ENCODE measurements at places on chromosomes 13 and 19.

- no peak for DNase-seq
These were observed 3.1 kb upstream of the SDHAF1 start for GRCh38 chr19:35991731-35992450.

DNA sequence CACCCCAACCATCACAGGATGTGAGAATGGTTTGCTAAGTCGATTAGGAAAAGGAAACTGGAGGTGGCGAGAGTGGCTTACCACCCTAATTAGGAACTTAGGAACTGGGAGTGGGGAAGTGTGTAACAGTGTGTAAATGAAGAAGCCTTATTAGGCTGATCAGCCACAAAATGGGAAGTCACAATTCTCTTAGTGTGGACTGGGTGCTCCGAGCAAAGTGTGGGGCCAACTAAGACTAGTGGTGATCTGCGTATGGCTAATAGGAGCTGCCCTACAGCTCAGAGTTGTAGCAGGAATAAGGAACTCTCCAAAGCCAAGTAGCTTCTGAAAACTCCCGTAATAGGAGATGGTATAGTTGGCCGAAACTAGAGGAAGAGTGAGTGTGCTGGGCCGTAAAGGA is 7.6 kb downstream of the SIGLEC11 start:
- no peak for DNase-seq

- DNase-seq, result no peak
These were observed 242.9 kb upstream of the DACH1 start for GRCh38 chr13:72109863-72110262.

DNA sequence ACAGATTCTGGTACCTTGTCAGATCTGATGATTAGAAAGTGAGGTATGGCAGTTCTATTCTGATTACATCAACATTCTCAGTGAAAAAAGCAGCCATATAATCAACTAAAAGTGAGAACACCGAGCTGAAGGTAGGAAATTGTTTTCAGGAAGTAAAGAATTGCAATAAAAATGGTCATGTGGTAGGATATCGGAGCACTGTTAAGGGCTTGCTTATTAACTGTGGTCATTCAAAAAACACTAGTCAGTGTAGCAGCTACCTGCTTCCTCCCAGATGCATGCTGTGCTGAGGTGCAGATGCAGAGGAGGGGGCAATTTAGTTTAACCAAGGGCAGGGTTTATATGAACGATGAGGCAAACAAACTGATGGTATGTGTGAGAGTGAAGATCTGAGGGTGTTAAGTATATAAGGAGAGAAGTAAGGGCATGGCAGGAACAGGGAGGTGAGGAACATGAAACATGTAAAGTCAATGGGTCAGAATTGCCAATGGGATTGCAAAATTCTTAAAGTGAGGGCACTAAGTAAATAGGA is 111.9 kb downstream of the DIAPH3 start:
- no peak for DNase-seq

GRCh38 chr13:113407531-113408393 is 43.8 kb upstream of the GRTP1 start:
- no peak for DNase-seq

GRCh38 chr19:5676105-5676771 is 4.1 kb downstream of the MICOS13 start:
- no peak for DNase-seq

DNA sequence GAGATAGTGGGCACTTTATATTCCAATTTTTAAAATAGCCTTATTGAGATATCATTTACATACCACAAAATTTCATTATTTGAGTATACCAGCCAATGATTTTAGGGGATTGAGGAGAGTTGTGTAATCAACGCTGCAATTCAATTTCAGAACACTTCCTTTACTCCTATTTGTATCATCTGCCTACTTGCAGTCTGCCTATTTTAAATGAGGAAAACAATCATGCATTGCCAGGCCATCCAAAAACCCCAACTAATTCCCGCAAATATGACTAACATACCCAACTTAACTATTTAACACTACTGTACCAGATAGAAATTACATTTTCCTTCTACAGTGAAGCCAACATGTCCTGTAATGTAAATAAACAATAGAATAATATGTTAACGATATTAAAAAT is 26.7 kb downstream of the CAB39L start:
- DNase-seq, result no peak

- no peak for DNase-seq
These were observed 11.8 kb downstream of the SOX21 start for GRCh38 chr13:94700536-94700935.

DNA sequence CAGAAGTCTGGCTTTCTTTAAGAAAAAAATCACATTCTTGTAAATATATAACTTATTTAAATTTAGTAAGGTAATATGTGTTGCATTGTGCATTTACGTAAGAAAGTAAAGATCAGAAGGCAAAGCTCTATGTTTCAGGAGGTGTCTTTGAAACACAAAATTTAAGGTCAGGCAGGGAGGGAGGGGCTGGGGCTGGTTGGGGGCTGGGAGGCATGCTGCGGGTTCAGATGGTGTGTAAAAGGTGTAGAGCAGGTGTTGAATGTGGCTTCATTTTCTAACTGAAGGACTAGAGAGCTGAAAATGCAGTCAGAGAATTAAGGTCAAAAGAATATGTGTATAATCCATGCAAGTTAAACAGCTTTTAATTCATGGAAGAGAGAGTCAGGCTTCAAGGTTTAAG is 14.3 kb downstream of the FAM216B start:
- no peak for DNase-seq

- DNase-seq, result no peak
These were observed 8.5 kb downstream of the UNC13A start for GRCh38 chr19:17679526-17680229.

- no peak for DNase-seq
These were observed 92.0 kb downstream of the C13orf42 start for GRCh38 chr13:51019026-51019425.

- DNase-seq, result no peak
These were observed 7.0 kb upstream of the ZNF444 start for GRCh38 chr19:56133858-56134653.

DNA sequence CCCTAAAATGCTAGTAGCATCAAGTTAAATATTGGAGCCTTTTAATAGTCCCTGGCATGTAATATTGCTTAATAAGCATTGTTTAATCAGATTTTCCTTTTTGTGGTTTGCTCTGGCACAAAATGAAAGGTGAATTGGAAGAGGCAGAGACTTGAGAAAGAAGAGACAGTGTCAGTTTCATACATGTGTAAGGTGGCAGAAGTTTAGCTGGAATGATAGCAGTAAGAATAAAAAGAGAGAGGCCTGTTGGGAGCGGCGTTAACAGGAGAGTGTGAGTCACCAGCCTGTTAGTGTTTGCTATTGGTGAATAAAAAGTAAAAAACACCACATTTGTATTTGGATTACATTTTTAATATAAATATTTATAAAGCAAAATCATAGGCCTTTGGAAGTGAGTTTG is 145.3 kb downstream of the PDS5B start:
- no peak for DNase-seq

DNA sequence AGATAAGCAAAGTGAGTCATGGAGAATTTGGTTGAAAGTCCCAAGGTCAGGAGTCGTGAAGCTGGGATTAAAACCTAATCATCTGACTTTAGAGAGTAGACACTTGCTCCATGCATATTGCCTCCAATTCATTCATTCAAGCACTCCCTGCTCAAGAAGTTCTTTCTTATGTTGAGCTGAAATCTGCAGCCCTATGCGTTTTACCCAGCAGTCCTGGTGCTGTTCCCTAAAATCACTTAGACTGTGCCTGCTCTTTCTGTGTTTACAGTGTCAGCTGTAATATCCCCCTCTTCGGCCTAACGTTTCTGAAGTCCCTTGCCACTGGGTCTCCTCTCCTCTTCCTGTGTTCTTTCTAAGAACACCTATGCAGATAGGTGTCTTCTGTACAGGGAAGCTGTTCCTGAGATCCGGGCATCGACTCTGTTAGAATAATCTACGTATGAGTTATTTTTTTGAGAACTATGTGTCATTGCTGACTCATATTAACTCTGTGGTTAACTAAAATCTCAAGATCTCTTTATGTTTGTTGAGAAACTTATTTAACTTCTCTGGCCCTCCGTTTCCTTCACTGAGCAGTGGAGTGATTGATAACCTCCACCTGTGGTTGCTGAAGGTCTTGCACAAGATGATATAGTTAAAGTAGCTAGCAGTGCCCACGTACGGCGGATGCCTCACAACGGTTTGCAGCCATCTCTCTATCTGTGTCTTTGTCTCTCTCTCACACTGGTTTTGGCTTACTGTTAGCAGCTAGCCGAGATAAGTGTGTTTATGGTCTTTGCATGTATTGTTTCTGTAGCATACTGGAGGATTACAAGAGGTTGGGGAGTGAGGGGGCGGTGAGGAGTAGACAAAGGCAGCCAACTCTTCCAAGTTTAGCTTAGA is 4.7 kb downstream of the ALOX5AP start:
- DNase-seq, result peak; percentile 15

- DNase-seq, result no peak
These were observed 19.6 kb downstream of the C13orf46 start for GRCh38 chr13:113954046-113954835.

DNA sequence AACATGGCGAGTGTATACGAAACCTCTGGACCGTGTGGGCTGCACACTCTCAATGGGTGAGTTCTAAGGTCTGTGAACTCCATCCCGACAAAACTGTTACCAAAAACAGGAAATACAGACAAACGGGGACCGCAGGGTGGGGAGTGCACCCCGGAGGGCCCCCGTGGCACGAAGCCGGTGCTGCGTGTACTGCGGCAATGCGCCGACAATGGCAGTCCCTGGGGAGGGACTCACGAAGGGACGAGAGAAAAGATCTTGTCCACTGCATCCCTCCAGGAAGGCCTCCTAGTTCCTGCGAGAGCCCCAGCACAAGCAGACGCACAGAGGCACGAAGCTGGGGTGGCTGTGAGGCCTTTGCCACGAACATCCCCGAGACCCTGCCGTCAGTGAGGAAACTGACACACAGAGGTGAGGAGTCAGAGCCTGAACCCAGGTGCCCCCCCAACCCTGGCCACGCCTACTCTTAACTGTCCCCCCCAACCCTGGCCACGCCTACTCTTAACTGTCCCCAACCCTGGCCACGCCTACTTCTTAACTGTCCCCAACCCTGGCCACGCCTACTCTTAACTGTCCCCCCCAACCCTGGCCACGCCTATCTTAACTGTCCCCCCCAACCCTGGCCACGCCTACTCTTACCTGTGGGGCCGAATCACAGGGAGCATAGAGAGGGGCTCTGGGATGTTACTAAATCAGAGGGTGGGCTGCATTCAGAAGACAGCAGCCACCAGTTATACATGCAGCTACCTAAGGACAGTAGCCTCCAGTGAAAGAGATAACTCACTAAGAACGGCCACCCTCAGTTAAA is 4.2 kb downstream of the MED16 start:
- no peak for DNase-seq

- DNase-seq, result no peak
These were observed 38.1 kb downstream of the DOCK9 start for GRCh38 chr13:98939660-98940191.

DNA sequence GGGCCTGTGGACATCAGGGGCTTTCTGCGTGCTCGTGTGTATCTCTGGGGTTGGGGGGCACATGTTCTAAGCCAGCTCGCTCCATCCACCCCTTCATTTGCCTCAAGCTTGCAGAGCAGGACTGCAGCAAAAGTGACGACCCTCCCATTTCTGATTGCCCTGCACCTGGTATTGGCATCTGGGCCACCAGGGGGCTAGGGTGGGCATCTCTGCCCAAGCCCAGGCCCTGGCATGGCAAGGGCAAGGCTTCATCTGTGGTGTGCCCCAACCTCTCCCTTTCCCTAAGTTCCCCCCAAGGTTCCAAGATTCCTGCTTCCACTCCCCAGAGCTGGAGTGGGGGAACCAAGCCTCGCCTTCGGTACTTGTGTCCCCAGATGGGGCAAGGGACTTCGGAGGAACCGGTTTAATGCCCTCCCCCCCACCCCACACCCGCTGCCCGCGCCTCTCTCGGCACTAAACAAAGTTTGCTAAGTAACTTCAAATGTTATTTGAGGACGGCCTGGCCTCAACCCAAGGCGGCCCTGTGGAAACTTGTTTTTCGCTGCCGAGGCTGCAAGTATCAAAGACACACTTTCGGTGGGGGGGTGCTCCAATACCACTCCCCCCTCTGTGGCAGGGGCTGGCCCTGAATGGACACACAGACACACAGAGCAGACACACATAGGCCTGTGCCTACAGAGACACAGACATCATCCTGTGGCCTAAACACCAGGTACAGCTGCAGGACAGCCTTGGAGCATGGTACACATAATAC is 12.2 kb downstream of the NFIX start:
- peak; percentile 74 for DNase-seq

DNA sequence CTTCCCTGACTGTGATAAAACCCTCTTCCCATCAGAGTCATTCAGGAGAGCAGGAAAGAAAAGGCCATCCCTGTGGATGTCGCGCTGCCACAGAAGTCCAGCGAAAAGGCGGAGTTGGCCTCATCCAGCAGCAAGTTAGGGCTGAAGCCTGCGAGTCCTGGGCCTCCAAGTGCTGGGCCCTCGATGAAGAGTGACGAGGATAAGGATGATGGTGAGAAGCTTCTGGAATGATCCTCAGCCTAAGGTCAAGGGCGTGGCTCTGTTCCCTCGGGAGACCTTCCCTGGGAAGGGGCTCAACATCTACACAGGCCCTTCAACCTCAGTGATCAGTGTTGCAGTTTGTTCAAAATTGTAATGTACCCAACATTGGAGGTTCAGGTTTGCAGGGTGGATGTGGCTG is 22.3 kb downstream of the TEX29 start:
- no peak for DNase-seq

GRCh38 chr13:44371421-44371820 is 2.2 kb upstream of the SERP2 start:
- DNase-seq, result no peak

GRCh38 chr19:1113030-1113985 is 9.5 kb downstream of the GPX4 start:
- DNase-seq, result peak; percentile 99
